Substantia nigra (tissue), 51 donors: ENCODE measurements at places on chromosomes 1 and 21.
A peak's percentile ranks its signal among the peaks of the same experiment; 100 is the strongest.

DNA sequence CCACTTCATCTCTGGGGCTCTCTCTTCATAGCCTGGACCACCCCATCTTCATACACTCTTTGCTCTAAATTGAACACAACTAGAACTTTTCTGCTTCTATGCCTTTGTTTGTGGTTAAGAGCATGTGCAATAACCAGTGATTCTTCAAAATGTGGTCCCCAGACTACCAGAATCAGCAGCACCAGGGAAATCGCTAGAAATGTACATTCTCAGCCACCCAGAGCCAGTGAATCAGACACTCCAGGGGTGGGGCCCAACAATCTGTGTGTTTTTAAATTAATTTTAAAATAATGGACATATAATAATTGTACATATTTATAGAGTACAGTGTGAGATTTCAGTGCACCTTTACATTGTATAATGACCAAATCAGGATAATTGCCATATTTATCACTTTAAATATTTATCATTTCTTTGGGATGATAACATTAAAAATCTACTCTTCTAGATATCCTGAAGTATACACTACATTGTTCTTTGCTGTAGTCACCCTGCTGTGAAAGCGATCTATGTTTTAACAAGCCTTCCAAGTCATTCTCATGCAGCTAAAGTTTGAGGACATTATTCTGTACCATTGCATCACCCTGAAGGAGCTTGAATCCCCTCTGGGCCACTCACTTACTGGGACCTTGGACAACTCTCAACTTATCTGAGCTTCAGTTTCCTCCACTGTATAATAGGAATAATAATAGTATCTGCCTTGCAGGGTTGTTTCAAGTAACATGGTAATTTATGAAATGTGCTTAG, 10.8 kb downstream of the GRHL3 start:
- DNase-seq: no peak

DNA sequence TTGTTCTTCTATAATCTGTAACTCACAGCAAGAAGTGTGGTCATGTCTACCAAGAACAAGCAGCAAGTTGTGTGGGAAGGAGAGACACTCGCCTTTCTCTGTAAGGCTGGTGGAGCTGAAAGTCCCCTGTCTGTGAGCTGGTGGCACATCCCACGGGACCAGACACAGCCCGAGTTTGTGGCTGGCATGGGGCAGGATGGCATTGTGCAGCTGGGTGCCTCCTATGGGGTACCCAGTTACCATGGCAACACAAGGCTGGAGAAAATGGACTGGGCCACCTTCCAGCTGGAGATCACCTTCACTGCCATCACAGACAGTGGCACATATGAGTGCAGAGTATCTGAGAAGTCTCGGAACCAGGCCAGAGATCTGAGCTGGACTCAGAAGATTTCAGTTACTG, 15.5 kb downstream of the CD101 start:
- DNase-seq: no peak

DNA sequence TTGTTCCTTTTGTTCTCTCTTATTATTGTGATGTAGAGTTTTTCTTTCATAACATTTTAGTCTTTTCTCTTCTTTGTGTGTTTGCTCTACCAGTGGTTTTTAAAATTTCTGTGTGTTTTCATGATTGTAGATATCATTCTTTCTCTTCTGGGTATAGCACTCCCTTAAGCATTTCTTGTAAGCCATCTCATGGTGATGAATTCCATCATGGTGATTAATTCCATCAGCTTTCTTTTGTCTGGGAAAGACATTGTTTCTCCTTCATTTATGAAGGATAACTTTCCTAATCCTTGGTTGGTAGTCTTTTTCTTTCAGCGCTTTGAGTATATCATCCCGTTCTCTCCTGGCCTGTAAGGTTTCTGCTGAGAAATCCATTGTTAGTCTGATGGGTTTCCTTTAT, 22.7 kb downstream of the CD55 start:
- DNase-seq: no peak

DNA sequence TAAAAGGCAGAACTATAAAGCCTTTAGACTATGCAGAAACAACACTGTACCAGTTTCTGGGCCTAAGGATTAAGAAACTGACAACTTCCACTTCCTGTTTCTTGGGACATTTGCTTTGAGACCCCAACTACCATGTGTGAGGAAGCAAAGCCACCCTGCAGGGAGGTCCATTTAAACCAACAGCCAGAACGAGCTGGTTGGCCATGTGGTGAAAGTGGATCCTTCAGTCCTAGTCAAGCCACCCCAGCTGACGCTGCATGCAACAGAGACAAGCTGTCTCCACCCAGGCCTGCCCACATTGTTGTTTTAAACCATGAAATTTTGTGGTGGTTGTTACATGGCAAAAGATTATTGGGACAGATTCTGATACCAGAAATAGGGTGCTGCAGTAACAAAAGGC, 31.8 kb upstream of the SLFNL1 start:
- DNase-seq: no peak

DNA sequence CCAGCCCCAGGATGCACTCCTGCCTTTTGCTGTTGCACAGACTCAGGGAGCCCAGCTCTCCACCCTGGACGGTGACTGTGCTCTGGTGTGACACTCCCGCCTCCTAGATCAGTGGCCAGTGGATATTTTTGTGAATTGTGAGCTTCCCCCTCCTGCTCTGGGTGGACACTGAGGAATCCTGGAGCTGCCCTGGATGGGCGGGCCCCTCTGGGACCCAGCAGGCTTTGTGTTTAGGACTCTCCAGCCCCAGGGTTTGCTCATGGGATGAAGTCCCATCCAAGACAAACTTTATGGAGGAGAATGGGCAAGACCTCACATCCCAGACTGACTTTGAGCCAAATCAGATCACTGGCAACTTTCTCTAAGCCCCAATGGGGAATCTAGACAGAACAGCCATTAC, 16.1 kb downstream of the SLC6A9 start:
- DNase-seq: peak; percentile 18

DNA sequence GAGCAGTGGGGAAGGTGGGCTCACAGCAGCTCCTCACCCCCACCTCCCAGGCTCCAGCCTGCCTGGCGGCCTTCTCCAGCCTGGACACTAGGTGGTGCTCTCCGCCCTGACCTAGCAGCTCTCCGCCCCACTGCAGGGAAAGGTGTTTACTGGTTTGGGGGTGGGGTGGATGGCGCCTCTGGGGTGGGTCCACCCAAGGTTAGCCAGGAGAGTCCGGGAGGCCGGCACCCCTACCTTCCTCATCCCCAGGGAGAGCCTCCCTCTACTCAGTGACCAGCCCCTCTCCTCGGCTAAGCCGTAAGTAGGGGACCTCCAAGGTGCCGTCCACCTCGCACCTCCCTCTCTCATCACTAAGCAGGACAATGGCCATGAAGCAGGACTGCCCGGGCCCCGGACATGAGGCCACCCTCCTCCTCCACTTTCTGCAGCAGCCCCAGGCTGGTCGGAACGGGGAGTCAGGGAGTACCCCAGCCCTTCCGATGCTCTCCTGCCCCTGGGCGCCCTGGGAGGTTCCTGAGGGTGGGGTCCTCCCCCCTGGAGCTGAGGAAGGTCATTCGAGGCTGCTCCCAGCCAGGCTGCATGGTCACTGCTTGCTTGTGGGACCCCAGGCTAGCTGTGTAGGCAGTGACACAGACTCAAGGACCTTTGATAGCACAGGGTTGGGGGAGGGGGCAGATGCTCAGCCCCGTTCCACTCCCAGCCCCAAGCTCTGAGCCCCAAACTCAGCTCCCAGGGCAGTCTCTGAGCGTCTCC, 101.4 kb upstream of the VAMP3 start:
- DNase-seq: peak; percentile 53

- DNase-seq: no peak
Observed at GRCh38 chr1:186418503-186418902, 42.4 kb downstream of the PDC start.

DNA sequence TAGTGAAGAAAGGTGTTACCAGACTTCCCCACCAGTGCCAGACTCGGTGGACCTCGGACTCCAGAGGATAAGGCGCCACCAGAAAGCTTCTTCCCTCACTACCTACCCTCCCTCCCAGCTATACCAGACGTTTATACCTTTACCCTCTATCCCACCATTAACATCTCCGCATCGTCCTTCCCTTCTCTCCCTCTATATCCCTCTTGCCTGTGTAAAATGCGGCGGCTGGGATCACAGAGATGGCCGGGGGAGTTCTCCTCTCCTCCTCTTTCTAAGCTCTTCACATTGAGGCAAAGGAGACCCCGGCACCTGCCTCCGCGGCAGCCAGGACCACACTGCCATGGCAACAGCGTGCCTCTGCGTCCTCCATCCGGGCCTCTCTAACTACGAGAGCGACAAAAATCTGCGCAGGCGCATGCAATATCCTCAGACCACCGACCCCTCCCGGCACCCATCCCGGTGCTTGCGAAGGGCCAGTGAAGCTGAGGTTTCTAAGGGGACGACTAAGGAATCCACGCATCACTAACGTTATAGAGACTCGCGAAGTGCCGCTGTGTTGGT, at the start of gene CCDC181:
Gene CCDC181, minus strand, starts transcription at position 394 of the 561 bp plus-strand sequence. CDS start 2,547 bp downstream, outside the sequence.
- DNase-seq: peak; percentile 58

- no peak for DNase-seq
Observed at GRCh38 chr1:247857069-247857984, at the start of gene TRIM58. Gene TRIM58, plus strand, starts transcription at chr1:247857187. Its CDS starts 60 bp downstream, at chr1:247857247.

DNA sequence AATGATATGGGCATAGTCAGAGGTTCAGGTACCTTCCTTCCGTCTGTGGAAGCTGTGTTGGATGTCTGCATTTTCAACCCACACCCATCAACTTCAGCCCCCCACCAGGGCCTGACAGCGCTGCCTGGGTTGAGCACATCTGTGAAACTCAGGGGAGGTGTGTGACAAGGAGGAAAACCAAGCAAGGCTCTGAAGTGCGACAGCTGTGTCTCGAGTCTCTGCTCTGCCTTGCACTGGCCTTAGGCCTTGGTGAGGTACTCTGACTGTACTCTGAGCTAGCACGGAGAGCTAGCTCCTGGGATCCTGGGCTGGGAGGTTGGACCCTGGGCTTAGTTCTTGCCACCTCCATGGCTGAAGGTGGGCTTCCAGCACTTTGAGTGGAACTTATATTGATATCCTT, 9.1 kb downstream of the VANGL2 start:
- DNase-seq: no peak

- no peak for DNase-seq
Observed at GRCh38 chr1:232529747-232530146, 100.2 kb downstream of the SIPA1L2 start.

- DNase-seq: no peak
Observed at GRCh38 chr1:165138960-165139359, 217.6 kb downstream of the LMX1A start.

DNA sequence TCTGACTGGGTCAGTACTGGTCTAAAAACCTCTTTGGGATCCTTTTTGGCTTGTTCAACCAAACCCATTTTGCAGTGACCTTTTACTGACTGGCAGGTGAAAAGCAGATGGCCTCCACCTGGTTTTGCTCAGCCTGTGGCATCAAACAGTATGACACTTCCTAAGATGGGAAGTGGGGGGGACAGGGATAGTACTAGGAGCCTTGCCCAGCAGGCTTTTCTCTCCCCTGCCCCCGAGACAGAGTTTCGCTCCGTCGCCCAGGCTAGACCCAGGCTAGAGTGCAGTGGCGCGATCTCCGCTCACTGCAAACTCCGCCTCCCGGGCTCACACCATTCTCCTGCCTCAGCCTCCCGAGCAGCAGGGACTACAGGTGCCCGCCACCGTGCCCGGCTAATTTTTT, 18.3 kb downstream of the INTS3 start:
- DNase-seq: no peak

DNA sequence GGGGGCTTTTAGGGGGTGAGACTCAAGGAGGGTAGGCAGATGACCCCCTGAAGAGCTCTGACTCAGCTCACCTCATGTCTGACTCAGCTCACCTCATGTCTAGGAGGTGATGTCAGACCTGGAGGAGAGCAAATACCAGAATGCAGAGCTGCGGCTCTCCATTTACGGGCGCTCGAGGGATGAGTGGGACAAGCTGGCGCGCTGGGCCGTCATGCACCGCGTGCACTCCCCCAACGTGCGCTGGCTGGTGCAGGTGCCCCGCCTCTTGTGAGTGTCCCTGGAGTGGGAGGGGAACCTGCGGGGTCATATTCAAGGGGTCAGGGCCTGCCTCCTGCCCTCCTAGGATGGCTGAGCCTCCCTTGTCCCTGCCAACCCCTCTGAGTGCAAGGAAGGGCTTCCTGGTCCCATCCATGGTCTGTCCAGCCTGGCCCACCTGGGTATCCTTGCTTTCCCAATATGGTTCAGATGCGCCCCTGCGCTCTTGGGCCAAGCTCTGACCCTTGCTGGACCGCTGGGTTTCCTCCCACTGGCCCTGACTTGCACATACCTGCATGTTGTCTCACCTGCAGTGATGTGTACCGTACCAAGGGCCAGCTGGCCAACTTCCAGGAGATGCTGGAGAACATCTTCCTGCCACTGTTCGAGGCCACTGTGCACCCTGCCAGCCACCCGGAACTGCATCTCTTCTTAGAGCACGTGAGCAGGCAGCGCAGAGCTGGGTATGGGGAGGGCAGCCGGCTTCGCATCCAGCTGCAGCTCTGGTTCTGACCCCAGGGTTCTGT, 9.1 kb downstream of the AMPD2 start:
- no peak for DNase-seq

DNA sequence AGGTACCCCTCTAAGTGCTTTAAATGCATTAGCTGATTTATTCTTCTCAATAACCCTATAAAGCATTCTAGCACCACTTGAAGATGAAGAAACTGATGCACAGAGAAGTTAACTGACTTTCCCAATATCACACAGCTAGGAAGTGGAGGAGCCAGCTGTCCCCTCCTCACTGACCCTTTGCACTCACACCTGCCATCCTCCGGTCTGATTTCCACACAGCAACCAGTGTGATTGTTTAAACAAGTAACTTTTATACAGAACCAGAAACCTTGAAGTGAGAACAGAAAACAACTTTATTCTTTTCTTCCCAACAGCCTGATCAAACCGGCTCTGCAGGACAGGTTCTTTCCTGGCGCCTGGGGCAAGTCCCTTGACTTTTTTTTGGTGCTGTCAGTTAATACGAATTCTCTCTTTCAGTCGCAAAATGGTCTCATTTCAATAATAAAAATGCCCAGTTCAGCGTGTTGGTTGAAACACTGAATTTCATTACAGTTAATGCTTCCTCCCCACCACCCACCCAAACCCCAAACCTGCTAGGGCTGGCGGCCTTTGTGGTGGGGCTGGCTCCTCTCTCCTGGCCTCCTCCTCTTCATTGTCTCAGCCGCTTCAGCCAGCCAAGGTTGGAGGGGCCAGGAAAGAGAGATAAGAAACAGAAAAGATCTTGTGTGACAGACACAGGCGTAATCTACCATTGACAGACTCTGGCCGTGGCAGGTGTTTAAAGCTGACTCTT, 26.4 kb upstream of the EEIG2 start:
- DNase-seq: no peak

GRCh38 chr1:225509376-225509707, 81.5 kb upstream of the LBR start:
- no peak for DNase-seq

GRCh38 chr21:44918107-44918470, 2.6 kb downstream of the ITGB2 start:
- DNase-seq: no peak

- no peak for DNase-seq
Observed at GRCh38 chr1:192588546-192588945, 13.0 kb downstream of the RGS1 start.
